ENCODE measurements at places on chromosomes 2 and 18.

GRCh38 chr2:216507220-216508160, 8.8 kb downstream of the RPL37A start:
- no peak for DNase-seq

GRCh38 chr18:35289727-35290093, 319 bp downstream of the ZSCAN30 start:
- DNase-seq = peak; percentile 8

GRCh38 chr18:79754831-79755351, 42.8 kb upstream of the KCNG2 start:
- DNase-seq = no peak

- DNase-seq = no peak
These were observed 28.3 kb downstream of the MALT1 start for GRCh38 chr18:58699551-58699950.

- DNase-seq = no peak
These were observed 133.3 kb downstream of the ALPK2 start for GRCh38 chr18:58495634-58496033.
